ENCODE measurements at places on chromosomes 2 and 18. TPM values are rescaled to one million over a fixed set of nuclear protein-coding genes. Genes with fewer than 3 reads are reported as not detected.

DNA sequence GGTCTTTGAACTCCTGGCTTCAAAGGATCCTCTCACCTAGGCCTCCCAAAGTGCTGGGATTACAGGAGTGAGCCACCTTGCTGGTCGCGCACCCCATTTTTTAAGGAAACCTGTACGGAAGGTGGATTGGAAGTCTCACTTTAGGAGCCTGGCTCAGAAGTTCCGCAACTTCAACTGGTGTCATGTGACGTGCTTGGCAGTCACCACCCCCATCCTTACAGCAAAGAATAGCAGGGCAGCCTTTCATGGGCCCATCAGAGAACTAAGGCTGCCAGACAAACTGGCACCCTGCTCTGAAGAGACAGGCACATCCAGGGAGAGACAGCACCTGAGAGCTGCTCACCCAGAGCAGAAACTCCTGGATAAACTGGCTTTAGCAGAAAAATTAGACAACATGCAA lies 3.3 kb upstream of the SLC66A2 start:
- no peak for DNase-seq

SERPINB11 gene
- total RNA-seq: not detected

PMAIP1 gene
- 45.2 TPM for total RNA-seq

DNA sequence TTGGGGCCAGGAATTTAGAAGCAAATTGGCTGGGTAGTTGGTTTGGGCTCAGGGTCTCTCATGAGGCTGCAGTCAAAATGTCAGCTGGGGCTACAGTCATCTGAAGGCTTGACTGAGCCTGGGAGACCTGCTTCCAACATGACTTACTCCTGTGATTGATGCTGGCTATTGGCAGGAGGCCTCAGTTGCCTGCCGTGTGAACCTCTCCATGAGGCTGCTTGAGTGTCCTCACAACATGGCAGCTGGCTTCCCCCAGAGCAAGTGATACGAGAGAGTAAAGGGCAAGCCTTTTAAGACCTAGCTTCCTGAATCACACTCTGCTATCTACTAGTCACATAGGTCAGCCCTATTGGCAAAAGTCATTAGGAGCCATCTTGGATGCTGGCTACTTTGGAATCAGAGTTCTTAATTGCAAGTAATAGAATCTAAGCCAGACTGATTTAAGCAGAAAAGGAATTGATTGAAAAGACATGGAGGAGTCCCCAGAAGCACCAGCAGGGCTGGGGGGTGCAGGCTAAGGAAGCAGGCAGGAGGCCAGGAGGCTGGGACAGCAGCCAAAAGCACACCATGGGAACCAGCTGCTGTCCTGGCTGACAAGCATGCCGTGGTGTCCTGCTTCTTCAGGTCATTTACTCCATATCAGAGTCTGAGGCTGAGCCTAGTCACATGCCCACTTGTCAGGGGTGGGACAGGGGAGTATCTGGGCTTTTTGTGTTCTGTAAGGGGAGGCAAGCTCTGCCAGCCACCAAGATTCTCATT lies 7.8 kb upstream of the GIGYF2 start:
- DNase-seq: no peak

- DNase-seq: no peak
Observed at GRCh38 chr2:46554397-46554796, 75.0 kb downstream of the TMEM247 start.

KIAA2012 gene
- not detected for total RNA-seq

GRCh38 chr18:808502-808901 lies 3.5 kb downstream of the YES1 start:
- DNase-seq: no peak

- no peak for DNase-seq
Observed at GRCh38 chr2:201261471-201261870, 1.1 kb downstream of the CASP8 start.

DNA sequence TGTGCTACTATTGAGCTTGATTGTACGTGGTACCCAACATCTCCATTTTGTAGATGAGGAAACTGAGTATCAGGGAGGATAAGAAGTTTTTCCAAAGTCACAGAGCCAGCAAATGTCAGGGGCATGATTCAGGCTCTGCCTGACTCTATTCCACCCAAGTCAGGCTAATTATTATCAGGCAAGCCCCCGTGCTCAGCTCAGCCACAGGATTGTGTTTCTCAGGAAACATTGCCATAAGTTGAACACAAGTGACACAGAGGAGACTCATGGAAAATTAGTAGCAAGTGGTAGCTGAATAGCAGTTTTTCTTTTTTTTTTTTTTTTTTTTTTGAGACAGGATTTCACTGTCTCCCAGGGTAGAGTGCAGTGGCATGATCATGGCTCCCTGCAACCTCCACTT lies 260.5 kb downstream of the C1D start:
- no peak for DNase-seq

SGO2 gene
- 8.1 TPM for total RNA-seq

GRCh38 chr2:162295009-162295408 lies 23.5 kb downstream of the IFIH1 start:
- no peak for DNase-seq

- no peak for DNase-seq
Observed at GRCh38 chr2:69007169-69007568, 5.8 kb upstream of the ANTXR1 start.

DNA sequence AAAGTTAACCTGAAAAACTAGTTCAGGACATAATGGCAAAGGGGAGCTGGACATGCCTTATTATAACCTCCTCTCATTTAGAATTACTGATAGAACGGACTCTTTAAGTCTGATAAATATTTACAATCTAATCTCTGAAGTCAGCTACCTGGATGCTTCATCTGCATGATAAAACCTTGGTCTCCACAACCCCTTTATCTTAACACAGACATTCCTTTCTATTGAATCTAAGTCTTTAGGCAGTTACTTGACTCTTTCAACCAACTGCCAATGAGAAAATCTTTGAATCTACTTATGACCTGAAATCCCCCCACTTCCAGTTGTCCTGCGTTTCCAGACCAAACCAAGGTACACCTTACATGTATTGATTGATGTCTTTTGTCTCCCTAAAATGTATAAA lies 191.2 kb upstream of the LRRTM4 start:
- DNase-seq: no peak

CLIP4 gene
- total RNA-seq: 17.5 TPM

DNA sequence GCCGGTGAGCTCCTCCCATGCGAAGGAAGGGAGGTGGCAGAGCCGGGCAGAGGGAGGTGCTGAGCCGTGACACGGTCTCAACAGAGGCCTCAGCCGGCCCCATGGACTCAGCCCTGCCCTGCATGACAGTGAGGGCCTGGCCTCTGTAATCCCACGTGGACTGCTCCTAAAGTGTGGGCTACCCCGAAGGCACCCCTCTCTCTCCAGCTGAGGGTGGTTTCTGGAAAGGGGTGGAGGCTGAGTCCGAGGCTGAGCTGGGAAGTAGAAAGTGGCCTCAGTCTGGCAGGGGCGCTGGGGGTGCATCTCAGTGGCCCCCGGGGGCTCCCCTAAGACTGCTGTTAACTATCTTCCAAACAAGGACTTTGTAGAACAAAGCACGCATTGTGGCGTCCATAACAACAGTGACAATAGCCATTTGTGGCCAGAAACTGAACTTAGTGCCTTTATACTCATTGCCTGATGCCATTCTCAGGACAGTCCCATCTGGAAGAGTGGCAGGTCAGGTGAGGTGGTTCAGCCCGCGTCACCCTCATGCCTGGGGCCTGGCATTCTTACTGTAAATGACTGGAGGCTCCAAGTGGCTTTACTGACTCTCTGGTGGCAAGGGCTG lies 192.4 kb downstream of the TWIST2 start:
- DNase-seq: no peak

VIT gene
- not detected for total RNA-seq

DNA sequence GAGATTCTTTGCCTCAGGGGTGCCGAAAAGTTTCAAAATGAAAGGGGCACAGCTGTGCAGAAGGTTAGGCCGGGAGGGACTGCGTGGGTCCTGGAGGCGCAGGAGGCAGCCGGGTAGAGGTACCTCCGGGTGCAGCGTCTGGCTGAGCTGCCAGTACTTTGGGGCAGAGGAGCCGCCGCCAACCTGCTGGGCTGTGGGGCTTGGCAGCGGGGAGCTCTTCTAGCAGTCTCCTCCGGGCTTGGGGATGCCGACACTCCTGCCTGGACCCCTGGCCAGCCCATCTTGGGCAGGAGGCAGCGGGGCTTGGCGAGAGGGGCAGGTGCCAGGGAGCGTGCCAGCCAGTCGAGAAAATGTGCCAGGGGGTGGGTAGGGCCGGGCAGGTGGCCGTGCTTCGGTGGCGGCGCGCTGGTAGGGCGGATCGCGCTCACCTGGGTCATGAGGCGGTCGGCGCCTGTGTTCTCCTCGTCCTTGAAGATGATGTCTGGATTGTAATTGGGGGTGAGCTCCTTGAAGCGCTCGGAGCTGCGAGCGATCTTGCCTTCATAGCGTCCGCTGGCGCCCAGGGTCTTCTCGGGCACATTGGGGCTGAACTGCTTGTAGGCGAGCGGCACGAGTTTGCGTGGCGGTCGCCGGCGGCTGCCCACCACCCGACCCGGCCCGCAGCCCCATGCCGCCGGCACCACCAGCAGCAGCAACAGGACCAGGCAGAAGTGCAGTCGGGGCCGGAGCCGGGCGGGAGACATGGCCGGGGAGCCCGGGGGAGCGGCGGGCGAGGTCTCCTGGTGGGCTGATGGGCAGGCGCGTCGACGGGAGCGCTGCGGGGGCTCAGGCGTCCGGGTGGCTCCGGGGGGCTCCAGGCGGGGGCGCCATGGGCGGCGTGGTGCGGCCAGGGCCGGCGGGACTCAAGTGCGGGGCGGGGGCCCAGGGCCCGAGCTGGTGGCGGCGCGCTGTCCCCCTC lies 717 bp downstream of the IHH start:
- DNase-seq: no peak

DNA sequence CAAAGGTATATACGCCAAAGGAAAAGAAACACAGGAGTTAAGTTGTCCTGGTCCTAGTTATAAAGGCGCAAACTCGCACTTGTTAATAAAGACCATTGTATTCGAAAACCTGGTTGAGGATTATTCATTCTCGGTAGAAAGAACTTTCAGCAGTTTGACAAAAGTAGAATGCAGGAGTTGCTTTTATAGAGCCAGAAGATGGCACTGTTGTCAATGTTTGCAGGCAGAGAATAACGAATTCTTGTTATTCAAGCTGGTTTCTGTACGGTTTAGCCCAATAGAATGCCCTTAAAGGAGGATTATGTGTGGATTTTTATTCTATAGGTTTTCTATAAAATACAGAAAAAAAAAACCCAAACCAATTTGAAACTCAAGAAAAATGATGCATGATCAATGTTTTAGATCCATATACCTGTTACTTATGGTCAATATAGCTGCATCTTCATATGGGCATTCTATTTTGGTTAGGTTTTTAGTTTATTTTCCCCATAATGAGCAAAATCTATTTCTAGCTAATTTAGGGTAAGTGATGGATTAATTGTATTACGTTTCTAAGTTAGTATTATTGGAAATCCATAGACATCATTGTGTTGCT lies 510.3 kb downstream of the PLCL1 start:
- peak; percentile 64 for DNase-seq

GRCh38 chr18:56197241-56197859 lies 441.0 kb downstream of the TXNL1 start:
- no peak for DNase-seq

SKA1 gene
- 1.7 TPM for total RNA-seq

GRCh38 chr2:9780368-9781130 lies 62.7 kb upstream of the TAF1B start:
- DNase-seq: no peak

DNA sequence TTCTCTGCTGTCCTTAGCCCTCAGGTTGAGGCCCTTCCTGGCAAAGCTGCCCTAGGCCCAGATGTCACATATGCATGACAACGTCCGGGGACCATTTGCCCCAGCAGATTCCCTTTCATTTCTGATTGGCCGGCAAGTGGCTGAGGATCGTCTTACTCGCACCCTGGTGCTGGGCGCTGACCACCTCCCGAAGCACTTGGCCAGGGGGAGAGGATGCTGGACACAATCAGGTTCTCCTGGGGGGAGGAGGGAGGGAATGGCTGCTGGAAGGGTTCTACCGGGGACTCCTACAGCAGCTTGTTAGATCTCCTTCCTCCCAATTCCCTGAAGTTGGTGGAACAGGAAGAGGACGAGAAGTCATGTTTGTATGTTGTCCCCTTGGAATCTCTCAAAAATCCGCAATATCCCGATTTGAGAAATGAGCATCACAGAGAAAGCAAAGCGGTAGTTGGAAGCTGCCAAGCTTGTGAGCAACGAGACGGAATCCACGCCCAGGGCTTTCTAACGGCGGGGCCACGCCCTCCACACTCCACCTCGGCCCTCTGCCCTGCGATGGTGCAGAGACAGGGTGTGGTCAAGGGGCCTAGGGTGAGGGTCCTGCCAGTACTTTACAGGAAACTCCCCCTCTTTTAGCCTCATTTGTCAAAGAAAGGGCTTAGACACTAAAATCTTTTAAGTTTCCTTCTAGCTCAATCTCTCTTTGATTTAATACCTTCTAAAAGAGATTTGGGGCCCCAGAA lies 61.8 kb upstream of the YWHAQ start:
- no peak for DNase-seq

DNA sequence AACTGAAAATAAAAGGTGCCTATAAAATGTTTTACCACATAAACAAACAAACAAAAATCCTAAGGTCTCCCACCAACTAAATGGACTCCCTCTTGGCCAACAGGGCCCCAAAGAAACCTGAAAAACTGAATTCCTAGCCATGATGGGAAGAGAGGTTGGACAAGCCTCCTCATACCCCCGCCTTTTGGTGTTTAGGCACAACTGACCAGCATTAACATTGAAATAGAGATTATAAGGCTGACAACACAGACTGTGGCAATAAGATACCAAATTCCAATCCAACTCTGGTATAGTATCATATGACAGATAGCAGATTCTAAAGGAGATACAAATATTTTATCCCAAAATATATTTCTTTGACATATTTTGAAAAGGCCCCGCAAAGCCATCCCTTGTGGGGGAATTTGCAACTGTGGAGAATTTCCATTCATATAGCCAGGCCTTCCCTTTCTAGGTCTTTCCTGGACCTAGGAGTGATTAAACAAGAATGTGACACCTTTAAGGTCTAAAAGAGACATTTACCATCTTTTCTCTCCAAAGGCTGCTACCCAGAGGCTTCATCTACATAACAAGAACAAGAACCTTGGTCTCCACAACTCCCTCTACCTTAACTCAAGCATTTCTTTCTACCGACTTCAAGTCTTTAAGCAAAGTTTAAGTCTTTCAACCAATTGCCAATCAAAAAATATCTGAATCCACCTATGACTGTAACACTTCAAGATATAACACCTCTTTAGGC lies 80.0 kb downstream of the CHN1 start:
- no peak for DNase-seq

All from glomerular endothelial cell (primary cell).